ENCODE measurements at places on chromosomes 4 and X.
A peak's percentile ranks its signal among the peaks of the same experiment; 100 is the strongest.

DNA sequence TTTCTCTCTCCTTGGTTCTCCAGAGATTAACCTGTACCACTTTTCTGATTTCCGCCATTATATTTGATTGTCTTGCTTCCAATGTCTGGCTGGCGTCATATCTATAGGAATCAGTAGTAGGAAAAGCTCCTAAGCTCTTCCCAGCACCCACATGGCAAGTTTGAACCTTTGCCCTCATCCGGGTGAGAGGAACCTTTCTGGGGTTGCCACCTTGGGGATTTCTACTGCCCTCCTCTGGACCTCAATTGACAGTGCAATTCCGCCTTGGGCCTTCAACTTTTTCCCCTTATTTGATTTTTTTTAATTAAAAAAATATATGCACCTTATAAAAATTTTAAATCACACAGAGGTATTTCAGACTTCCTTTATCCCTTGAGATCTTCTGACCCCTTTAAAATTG, 2.0 kb upstream of the CXorf66 start:
- DNase-seq: no peak

GRCh38 chr4:169351872-169352271, 81.1 kb upstream of the SH3RF1 start:
- peak; percentile 33 for DNase-seq

DNA sequence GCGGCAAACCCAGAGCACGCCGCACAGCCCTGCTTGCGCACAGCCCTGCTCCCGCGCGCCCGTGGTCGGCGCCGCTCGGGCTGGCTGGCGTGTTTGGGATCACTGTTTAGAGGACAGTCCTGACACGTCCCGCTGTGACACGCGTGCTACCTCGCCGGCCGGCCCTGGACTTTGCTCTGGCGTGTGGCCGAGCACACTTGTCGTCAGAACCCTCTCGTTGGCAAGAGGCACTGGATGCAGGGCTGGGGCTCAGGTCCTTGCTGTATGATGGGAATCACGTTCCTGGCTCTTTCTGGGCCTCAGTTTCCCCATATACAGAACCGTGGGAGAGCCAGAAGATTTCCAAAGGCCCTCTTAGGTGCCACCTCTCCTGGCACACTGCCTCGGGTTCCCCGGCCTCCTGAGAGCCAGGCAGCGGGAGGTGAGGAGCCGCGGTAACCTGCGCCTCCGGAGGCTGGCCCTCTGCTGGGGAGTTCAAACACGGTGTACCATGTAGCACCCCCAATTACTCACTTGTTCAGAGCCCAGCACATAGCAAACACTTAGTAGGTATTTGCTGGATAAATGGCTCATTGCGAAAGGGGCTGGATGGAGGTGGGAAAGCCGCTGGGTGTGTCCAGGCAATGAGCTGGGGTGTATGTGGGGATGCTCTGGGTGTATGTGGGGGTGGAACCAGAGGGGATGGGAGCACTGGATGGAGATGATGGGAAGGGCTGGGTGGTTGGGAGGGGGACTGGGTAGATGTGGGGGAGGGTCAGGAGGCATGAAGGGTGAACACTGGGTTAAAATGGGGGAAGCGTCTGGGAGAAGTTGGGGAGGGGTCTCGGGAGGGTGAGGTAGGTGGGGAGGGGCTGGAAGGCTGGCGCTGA, 76.6 kb downstream of the HTRA3 start:
- no peak for DNase-seq

- no peak for DNase-seq
These were observed 7.1 kb downstream of the ATP5ME start for GRCh38 chr4:666822-667544.

- no peak for DNase-seq
These were observed 105.5 kb downstream of the MAML3 start for GRCh38 chr4:140048419-140048995.
